Left renal pelvis (tissue), 4 donors: ENCODE measurements at places on chromosomes 5 and 9. TPM values are rescaled to one million over a fixed set of nuclear protein-coding genes. Genes with fewer than 3 reads are reported as not detected.

The TEX48 gene
- not detected for polyA plus RNA-seq

GRCh38 chr5:6435356-6435755 lies 13.3 kb upstream of the UBE2QL1 start:
- no peak for DNase-seq

The FAM240B gene
- polyA plus RNA-seq: not detected

DNA sequence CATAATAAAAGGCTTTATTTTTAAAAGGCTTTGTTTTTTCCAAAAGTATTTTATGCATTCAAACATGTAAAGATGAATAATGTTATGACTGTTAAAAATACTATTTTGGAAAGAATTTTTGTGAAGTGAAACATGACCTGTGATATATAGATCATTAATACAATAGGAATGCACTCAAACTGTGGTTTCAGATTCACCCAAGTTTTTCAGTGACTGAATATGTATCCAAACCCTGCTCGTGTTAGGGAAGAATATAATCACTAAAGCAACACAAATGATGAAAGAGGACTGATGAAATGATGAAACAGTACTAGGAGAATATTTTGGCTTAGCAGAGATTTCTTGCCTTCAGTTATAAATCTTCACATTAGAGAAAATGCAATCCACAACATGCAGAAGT lies 278.0 kb downstream of the ADAMTS6 start:
- no peak for DNase-seq

DNA sequence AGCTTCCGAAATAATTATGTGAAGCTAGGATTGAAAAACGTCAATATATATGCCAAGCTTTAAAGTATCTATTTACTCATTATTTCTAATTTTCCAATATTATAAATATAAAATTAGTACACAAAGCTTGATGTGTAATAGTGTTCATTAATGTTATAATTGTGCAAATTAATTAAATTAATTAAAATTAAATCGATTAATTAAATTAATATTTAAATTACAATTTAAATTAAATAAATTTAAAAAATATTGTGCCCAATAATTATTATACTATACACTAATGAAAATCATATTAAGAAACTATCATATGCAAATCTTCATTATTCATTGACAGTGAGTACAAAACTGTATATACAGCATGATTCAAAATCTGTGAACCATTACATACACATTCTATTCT lies 409.8 kb downstream of the FAM170A start:
- DNase-seq: no peak

- no peak for DNase-seq
Measured at GRCh38 chr5:68543212-68543611, 327.7 kb downstream of the PIK3R1 start.

DNA sequence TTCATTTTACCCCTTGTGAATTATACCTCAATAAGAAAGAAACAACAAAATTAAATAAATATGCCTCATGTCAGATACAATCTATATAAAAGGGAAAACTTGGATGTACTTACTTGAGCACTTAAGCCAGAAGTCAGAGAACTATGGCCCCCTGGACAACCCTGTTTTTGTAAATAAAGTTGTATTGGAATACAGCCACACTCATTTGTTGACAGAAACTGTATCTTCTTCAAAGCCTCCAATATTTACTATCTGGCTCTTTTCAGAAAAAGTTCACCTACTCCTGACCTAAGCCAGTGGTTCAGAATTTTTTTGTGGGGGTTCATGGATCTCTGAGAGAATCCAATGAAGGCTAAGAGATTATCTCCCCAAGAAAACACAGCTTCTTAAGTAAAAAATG lies 45.3 kb upstream of the RASEF start:
- no peak for DNase-seq

The CAVIN4 gene
- 3.2 TPM for polyA plus RNA-seq

- DNase-seq: peak; percentile 29
Measured at GRCh38 chr9:110623462-110624025, 44.0 kb upstream of the SVEP1 start.

The ORM2 gene
- polyA plus RNA-seq: not detected

DNA sequence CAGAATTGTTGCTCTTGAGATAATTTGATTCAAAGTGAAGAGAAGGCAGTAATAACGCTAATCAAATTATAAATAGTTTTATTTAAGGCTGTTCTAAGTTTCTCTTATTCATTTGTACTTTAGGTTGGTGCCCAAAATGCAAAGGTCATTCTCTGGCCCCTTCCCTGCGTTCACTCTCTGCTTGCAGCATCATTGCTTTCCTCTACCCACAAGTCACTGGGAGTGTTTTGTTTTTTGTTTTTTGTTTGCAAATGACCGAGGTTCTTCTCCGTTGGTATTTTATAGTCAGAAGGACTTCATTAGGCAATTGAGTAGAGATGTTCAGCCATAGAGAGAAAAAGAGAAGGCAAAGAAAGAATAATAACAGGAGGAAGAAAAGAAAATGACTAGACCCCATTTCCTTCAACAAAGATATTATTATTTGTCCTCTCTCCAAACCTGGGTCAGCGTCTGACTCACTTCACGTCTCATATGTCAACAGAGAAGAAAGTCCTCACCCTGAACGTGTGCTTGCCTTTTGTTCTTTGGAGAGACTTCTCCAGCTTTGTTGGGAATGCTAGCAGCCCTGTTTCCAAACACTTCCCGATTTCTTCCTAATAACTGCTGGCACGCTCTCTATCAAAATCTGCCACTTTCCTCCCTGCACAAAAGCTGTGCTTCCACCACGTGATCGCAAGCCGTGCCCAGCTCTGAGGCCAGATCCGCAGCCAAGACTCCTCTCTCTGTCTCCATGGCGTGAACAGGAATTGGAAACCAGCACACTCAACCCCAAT lies 119.8 kb downstream of the EBF1 start:
- DNase-seq: no peak

The PCDHA8 gene
- 0.22 TPM for polyA plus RNA-seq

GRCh38 chr5:146340260-146341081 lies 1.8 kb downstream of the POU4F3 start:
- DNase-seq: peak; percentile 70

DNA sequence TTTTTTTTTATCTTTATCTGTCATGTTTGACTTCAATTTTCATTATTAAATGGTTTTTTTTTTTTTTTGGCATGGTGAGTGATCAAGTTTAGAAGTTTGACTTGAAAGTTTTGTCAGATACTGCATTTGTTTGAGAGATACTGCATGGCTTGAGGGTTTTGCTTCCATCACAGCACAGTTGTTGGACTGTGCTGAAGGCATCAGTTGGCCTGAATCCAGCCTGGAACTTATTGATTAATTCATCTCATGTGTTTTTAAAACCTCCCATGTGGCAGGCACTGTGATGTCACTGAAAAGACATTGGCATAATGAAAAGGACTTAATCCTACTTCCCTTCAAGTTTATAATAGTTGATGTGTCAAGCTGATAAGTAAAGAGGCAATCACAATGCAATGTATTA lies 128.4 kb downstream of the FGF10 start:
- no peak for DNase-seq

- no peak for DNase-seq
Measured at GRCh38 chr5:109880907-109881685, 191.4 kb downstream of the MAN2A1 start.

The PRR16 gene
- 2.2 TPM for polyA plus RNA-seq

The CD180 gene
- polyA plus RNA-seq: 2.0 TPM

- no peak for DNase-seq
Measured at GRCh38 chr5:130109152-130109551, 204.9 kb downstream of the CHSY3 start.

- no peak for DNase-seq
Measured at GRCh38 chr9:130214776-130215340, 42.7 kb downstream of the NCS1 start.

DNA sequence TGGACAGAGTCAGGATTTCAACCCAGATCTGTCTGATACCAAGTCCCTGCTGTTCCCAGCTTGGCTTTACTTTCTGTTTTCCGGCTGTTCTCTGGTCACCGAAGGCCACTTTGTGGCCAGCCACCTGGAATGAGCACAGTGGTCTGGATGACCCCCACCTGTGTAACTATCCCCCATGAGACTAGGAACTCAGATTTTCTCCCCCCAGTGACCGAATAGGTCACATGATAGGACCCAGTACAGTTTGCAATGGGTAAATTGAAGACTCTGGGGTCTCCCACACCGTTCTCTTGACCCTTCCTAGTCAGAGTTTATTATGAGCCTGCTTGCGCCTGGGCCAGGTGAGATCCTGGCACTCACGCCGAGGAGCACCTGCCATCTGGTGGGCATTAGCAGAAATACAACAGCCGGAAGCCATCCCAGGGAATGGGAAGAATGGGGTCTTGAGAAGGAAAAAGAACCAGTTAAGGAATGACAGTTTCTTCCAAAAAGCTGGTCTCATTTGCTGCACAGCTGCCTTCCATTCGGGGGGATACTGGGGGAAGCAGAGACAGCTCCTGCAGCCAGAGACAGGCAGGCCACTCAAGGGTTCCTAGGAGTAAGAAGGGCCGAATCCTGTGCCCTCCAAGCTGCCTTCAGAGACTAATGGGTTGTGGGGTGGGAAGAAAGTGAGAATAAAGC lies 7.1 kb downstream of the PHYHD1 start:
- no peak for DNase-seq

DNA sequence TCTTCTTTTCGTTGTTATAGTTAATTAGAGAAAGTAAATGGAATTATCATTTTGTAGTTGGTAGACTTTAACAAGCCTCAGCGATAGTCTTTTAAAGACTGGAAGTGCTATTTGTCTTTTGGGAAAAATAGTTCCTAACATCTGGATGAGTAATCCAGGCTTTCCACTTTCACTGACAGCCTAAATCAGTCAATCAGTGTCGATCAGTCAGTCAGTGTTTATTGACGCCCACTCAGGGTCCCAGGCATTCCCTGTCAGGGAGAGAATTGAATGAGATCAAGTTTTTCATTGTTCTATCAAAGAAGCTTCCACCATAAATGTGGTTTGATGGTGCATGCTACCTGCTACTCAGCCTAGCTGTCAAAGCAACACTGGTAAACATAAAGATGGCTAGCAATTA lies 2.6 kb downstream of the ABL1 start:
- DNase-seq: no peak

GRCh38 chr5:14148890-14149671 lies 5.9 kb downstream of the TRIO start:
- DNase-seq: no peak

- no peak for DNase-seq
Measured at GRCh38 chr5:54021431-54022164, 288.8 kb downstream of the ARL15 start.

The IRGM gene
- polyA plus RNA-seq: 1.3 TPM

GRCh38 chr5:133353741-133354140 lies 258.6 kb downstream of the FSTL4 start:
- DNase-seq: no peak

GRCh38 chr5:122515709-122516431 lies 203.8 kb downstream of the SNCAIP start:
- peak; percentile 58 for DNase-seq

The C7 gene
- 210 TPM for polyA plus RNA-seq

GRCh38 chr5:914174-914573 lies 21.5 kb downstream of the TRIP13 start:
- no peak for DNase-seq

DNA sequence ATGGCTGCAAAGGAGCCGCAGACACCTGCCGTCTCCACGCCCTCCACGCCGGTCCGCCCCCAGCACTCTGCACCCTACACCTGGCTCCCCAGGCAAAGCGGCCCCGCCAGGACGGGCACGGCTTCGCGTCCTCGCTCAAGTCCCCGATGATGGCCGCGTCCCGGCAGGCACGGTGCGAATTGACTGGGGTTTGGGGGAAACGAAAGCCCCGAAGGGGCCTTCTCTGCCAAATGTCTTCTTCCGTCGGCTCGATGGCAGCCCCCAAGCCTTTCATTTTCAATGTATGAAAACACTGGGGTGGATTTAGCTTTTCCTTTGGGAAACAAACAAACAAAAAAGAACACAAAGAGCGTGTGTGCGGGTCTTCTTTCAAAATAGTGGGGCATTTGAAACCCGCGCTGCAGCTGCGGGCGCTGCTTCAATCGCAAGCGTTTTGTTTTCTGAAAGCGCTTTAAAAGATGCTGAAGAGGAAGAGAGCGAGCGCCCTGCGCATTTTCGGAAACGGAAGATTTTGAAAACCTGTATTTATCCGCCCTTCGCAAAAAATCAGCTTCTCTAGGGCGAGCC lies 160.0 kb downstream of the RMI1 start:
- DNase-seq: no peak

DNA sequence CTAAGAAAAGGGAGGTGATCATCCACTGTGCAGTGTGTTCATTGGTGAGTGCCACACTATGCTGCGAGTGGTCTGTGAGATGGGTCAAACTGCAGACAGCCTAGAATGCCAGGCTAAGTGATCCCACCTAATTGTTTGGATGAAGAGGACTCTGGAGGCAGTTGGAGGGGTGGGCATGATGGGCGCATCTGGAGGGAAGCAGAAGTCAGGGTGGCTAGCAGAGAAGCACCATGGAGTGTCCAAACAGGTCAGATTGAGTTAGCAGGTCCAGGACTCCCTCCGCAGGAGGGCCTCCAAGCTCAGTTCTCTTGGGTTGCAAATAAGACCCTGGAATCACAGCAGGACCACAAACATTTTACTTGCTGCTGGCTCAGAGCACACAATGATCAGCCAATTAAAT lies 19.9 kb upstream of the ANGPTL2 start:
- no peak for DNase-seq

The WNT8A gene
- polyA plus RNA-seq: 0.29 TPM

GRCh38 chr5:62306323-62306895 lies 403 bp downstream of the KIF2A start:
- DNase-seq: peak; percentile 32

DNA sequence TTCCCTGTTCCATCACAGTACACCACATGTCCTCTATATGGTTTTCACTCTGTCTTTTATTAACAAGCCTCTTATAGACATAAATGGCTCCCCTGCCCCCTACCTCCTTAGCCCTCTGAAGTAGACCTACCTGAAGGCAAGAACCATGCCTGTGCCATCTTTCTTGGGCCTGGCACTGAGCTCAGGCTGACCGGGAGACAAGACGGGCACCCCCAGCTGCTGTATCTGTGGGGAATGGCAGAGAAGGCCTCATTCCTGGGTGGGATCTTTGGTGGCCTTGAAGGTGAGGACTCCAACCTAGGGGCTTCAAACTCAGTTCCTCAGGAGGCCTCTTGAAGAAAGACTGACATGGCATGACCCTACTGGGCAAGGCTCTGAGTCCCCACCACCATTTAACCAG lies 109.9 kb downstream of the GABBR2 start:
- DNase-seq: no peak

The ZFP62 gene
- polyA plus RNA-seq: 65.4 TPM

- DNase-seq: no peak
Measured at GRCh38 chr5:43649256-43649655, 46.3 kb downstream of the NNT start.

The OLFM1 gene
- 4.6 TPM for polyA plus RNA-seq

- no peak for DNase-seq
Measured at GRCh38 chr5:55540525-55540924, 5.8 kb upstream of the PLPP1 start.

GRCh38 chr9:6645355-6646292 lies at the start of gene GLDC:
Gene GLDC (minus strand): TSS chr9:6645729. CDS start chr9:6645499, 230 bp downstream.
- DNase-seq: no peak

DNA sequence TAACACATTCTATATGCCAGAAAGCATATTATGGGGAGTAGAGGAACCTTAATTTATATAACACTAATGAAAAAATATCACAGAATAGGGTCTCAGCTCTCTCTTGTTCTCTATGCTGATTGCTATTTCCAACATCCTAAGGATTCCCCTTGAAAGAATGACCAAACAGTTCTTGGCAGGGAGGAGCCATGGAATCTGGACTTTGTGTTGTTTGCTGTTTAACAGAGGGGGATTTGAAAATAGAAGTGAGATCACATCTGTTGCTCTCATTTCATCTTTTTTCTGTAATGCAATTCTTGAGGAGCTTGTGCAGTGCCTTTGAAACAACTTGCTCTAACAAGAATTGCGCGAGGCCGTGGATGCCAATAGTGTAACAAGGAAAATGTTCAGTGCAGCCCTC lies 755.3 kb downstream of the TLE1 start:
- DNase-seq: no peak

- DNase-seq: no peak
Measured at GRCh38 chr9:106075236-106075959, 381.1 kb downstream of the TMEM38B start.

The SPEF2 gene
- 52.0 TPM for polyA plus RNA-seq
